ENCODE measurements at places on chromosomes 11 and 22.

GRCh38 chr11:69888483-69889181 is 69.4 kb upstream of the FGF3 start:
- no peak for DNase-seq

DNA sequence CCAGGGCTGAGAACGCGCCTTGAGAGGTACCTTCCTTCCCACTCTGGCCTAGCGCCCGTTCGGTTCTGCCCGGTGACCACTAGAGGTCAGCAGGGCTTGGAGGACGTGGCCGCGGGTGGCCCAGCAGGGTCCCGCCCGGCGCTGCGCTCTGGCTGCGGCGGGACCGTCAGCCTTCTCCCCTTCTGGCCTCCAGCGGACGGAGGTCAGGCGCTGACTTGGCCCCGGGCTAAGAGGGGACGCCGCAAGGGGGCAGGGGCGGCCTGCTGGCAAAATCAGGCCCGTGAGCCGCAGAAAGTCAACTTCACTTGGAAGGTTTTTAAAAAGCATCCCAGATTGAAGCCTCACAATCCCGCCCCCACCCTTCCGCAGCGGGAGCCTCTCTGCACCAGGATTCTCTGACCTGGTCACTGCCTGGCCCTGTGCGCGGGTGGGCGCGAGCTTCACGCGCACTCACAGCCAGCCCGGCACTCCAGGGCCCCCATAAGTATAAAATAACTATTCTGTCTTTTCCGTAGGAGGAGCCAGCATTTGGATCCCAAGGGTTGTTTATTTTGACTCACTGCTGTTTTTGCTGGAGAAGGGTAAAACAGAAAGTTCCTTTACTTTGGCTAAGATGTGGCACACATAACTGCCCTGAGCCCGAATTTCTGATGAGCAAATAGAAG is 23.2 kb upstream of the ZBTB16 start:
- no peak for DNase-seq

DNA sequence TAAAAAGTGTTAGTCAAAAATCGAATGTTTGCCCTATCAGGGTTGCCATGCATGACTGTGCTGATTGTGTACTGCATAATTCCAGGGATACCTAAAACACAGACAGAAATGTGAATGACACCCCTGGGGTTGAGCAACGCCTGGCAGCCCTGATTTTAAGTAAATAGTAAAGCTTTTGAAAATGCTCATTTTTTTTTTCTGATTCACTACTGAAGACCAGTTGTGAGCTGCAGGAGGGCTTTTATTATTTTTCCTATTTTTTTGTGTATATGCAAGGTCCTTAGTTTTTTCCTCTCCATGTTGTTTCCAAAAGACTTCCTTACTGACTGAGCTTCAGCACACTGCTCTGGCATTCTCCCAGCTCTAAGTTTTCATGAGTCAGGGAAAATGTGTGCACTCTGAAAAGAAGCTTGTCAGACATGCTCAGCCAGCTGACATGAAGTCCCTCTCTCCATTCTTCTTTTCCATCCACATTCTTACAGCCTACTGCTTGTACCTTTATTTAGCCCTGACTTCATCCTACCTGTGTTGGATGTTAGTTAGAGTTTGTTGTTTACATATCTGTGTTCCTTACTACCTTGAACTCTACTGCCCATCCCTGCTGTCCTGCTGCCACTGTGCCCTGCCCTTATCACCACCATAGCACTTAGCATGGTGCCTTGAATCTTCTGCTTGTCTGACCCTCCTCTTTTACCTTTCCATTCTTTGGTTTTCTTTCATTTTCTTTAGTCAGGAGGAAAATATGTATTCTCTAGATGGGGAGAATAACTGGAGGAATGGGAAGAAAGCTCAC is 79.5 kb downstream of the HORMAD2 start:
- DNase-seq = no peak

GRCh38 chr22:43388420-43388851 is 23.4 kb upstream of the MPPED1 start:
- peak; percentile 44 for DNase-seq

DNA sequence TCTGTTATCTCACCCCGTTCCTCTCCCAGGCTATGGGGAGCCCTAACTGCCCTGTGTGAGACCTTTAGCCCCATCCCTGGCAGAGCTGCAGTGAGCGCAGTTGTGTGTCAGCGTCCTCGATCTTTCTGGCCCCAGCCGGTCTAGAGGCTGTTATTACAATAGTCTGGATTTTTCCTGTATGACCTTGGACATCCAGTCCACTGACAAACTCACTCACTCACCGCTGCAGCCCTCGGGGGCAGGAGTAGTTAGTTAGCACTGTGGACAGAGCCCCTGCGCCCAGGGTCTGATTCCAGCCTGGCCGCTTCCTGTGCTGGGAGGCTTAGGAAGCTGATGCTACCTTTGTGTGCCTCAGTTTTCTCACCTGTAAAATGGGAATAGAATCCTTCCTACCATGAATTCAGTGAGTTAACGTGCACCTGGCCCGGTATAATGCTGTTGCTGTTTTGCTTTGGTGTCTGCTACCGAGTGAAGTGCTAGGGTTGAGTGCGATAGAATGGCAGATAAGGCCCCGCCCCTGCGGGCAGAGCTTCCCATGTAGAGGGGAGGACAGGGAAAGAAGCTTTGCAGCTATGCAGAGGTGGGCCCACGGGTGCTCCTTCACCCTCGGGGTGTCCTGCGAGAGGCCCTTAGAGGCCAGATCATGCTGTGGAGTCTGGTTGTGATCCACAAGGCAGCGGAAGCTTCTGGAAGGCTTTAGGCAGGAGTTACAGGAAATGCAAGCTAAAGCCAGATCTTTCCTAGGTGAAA is 3.0 kb downstream of the LRP5 start:
- DNase-seq = no peak

DNA sequence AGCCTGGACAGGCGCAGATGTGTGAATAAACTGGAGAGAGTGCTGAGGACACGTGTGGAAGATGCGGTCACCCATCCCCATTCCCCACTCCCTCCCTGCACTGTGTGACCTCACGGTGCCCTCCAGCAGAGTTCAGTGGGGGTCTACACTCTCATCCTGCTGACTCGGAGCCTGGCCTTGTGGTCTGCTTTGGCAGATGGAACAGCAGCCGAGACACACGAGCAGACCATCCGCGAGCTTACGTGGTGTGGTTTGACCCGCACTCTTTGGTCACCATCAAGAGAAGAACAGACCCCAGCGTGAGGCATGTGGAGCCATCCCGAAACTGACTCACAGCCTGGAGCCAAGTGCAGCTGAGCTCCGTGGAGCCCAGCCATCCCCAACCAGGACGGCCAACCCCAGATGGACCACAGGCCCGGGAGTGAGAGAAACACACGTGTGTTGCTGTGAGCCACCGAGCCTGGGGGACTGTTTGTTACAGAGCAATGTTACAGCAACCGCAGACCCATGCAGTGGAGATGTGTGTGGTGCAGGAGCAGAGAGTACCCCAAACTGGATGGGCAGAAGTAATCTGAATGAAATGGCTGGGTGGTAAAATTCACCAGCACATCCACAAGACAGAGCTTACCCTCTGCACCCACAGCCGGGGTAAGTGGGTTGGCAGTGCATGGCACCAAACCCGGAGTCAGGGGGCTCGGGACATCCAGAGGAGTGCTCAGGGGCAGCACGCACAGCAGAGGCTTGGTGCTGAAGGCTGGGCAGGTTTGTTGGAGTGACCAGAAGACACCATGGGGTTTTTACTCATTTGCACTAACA is 90.7 kb downstream of the RTL6 start:
- no peak for DNase-seq

- no peak for DNase-seq
These were observed 21.2 kb downstream of the FZD4 start for GRCh38 chr11:86933891-86934581.

DNA sequence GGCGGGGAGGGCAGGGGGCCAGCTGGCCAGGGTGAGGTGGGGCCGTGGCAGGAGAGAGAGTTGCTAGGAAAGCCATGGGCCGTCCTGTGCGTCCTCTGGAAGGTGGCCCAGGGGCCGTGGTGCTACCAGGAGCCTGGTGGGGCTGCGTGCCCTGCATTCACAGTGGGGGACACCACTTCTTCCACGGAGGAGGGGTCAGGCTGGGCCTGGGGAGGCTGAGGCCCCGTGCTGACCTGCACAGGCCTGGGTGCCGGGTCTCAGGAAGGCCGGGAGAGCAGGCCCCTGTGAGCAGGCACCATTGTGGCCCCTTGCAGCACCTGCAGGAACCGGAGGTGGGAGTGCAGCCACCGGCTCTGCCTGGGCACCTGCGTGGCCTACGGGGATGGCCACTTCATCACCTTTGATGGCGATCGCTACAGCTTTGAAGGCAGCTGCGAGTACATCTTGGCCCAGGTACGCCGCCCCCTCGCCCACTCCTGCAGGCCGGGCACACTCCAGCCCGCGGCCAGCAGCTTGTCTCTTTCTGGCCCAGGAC is 12.0 kb downstream of the MUC5B start:
- DNase-seq = no peak

DNA sequence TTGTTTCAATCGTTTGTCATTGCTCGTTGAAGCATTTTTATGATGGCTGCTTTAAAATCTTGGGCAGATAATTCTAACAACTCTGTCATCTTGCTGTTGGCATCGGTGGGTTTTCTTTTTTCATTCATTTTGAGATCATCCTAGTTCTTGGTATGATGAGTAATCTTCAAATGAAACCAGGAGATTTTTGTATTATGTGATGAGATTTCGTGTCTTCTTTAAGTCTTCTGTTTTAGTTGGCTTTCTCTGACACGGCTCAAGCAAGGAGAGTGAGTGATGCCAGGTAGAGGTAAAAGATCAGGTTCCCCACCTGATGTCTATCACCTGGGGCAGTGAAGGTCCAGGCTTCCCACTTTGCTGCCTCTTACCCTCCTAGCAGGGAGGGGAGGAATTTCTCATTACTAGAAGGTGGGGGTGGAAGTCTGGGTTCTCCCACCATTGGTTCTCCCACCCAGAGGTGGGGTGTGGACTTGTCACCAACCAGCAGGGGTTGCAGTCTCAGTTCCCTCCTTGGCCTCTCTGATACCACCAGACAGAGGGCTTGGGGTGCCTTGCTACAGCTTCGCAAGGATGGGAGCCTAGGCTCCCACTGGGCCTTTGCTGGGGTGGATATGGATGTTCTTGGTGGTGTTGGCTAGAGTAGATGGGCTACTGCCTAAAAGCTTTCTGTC is 12.9 kb downstream of the CDC45 start:
- DNase-seq = no peak

- DNase-seq = no peak
These were observed 5.2 kb downstream of the SUN2 start for GRCh38 chr22:38750638-38751037.

- no peak for DNase-seq
These were observed 3.9 kb downstream of the SCGB1D1 start for GRCh38 chr11:62193952-62194351.

DNA sequence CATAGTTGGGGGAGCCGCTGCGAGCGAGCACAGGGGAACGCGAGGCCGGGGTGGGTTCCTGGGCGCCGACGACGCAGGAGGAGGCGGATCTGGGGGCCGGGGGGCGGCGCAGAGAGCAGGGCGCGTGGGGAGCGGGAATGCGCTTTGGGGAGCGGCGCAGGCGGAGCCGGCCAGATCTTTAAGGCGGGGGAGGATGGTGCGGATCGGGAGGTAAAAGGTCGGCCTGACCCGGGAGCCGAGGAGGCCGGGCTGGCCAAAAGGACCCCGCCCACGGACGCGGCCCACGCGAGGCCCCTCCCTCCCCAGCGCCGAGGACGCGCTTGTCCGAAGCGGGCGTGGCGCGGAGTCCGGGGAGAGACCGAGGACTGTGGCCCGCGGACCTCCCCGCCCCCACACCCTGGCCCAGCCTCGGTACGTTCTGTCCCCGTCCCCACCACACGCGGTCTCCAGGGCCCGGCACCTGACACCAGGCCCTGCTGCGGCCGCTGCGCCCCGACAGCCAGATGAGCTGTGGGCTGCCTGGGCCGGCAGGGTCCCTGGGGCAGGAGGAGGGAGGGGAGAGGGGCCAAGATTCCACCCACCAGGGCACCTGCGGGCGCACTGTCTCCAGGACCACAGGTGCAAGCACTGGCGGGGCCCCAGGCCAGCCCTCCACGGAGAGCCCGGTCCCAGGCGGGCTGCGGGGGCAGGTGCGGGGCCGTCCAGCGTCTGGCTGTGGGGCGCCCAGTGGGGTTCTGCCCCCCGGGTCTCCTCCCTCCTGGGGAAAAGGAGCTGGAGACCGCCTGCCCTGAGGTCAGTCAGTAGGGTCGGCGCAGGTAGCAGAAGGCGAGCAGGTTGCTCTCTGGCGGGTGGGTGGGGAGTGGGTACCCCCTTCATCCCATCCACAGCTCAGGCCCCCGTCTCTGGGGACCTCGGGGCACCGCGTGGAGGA is 10.9 kb downstream of the PIM3 start:
- peak; percentile 59 for DNase-seq

DNA sequence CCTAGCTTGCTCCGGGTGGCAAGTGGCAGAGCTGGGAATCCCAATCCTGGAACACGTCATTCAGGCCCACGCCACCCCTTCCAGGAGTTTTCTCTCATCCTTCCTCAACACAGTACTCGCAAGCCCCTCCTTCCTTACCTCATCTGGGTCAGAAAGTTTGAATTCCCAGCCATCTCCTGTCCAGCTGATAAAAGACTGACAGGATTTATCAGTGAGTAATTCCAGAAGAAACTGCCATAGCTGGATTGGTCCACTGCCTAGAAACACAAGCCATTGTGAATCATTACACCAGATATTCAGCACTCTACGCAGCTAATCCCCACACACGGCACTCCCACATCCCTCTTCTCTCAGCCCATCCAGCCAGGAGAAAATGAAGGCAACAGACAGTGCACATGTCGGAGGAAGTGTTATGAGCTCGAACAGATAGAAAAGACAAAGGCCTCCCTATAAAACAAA is 124.0 kb downstream of the ETS1 start:
- DNase-seq = no peak

DNA sequence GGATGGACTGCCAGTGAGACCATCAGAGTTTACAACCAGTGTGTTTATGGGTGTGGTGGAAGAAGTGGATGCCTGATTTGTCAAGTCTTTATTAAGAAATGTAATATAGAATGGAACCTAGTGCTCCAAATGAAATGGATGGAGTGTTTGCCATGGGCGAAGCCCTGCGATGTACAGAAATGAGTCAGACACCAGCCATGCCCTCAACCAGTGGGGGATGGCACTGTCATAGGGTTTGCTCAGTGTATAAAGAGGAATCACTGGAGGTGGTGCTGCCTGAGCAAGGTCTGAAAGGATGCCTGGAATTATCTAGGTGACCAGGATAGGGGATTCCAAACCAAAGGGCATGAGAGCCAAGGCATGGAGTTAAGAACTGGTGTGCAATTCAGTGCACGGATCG is 120.9 kb upstream of the MTNR1B start:
- DNase-seq = no peak

- DNase-seq = no peak
These were observed 7.8 kb upstream of the HPX start for GRCh38 chr11:6448574-6448973.

- no peak for DNase-seq
These were observed 3.0 kb downstream of the CBLIF start for GRCh38 chr11:59842316-59842715.
